ENCODE measurements at places on chromosomes 6 and 20.

DNA sequence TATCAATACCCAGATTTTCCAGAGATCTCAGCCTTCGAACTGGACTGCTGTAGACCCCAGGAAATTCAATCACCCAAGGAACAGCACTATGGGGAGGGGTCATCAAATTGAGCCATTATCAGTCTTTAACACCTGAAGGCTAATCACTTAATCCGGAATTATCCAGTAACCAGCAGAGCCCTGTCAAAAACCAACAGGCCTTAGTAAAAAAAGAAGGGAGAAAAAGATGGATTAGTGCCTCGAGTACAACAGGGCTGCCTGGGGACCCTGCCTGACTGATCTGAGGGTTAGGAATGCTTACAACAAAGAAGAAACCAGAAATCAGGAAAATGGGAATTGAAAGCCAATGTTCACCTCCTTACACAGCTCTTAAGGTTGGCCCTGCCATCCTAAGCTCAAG lies 7.6 kb downstream of the RRAGD start:
- no peak for DNase-seq

- DNase-seq: no peak
Observed at GRCh38 chr6:131894493-131895424, 56.4 kb downstream of the CCN2 start.

DNA sequence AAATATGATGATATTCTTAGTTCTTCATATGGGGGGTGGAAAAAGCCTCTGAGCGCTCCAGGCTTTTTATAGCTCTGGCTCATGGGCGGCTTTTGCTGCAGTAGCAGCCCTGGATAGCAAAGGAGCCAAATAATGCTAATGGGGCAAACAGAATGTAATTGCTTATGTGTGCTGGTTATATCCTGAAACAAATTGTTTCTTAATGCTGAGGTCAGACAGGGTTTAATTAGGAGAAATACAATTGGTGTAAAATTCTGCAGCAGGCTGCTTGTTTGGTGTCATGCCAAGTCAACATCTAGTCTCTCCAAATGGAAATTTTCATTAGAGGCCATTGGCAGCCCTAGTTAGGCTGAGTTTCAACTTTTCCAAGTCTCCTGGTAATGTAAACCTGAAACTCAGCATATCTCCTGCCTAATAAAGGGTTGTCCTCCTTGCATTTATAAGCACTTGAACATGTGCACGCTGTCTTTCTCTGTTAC lies 530.1 kb upstream of the NOX3 start:
- DNase-seq: no peak

DNA sequence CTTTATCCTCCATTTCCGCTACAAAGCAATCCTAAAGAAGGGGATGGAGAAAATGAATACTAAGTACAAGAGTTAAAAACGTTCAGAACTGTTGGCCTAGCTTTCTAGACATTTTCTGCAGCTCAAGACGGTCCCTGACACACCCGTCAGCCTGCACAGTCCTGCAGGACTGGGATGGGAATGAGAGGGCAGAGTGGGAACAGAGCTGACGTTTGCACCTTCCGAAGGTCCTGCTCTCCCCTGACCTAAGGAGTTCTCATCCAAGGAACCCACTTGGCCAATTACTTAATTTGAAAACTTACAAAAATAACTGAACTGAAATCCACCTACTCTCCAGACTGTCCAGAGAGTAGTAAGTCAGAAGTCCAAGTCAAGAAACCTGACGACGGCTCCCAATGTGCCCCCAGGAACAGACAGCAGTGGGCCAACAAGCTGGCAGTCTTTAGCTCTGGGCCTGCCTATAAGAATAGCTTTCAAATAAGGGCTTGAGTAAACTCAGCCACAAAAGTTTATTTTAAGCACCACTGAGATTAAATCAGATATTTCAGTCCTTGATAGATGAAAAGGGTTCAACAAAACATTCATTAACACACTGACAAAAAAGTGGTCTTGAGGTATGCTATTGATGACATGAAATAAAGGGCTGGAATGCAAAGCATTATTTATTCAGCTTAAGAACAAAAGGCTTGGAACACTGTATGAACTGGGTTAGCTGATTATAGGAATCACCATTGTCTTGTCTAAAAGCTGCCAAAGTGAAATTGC lies 76.8 kb downstream of the CNKSR3 start:
- DNase-seq: no peak

GRCh38 chr6:28137505-28137981 lies 4.1 kb upstream of the ZKSCAN8 start:
- no peak for DNase-seq
